Vagina (tissue), 2 donors: ENCODE measurements at places on chromosomes 13 and 19.
A peak's percentile ranks its signal among the peaks of the same experiment; 100 is the strongest.

DNA sequence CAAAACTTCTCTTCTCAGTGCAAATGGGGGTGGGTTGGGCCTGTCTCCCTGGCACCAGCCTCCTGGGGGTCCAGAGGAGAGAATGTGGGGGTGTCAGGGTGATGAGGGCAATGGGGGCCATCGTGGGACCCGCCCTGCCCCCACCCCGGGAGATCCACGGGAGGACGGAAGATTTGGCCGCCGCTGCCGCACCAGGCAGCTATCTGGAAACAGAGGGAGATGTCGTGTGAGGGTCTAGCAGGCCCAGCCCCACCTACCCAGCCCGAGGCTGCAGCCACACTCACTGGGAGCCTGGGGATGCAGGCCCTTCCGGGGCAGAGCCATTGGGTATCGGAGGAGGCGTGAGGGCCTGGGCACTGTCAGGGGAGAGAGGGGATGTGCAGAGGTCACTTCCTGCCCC lies 1.8 kb upstream of the TMEM86B start:
- no peak for DNase-seq

- no peak for DNase-seq
Measured at GRCh38 chr19:722553-723101, 13.9 kb downstream of the PALM start.

- no peak for DNase-seq
Measured at GRCh38 chr19:51036519-51036918, 1.7 kb upstream of the KLK12 start.

GRCh38 chr19:10858204-10858828 lies 10.1 kb downstream of the C19orf38 start:
- no peak for DNase-seq

- peak; percentile 18 for DNase-seq
Measured at GRCh38 chr19:28606269-28607032, 606.5 kb downstream of the UQCRFS1 start.

DNA sequence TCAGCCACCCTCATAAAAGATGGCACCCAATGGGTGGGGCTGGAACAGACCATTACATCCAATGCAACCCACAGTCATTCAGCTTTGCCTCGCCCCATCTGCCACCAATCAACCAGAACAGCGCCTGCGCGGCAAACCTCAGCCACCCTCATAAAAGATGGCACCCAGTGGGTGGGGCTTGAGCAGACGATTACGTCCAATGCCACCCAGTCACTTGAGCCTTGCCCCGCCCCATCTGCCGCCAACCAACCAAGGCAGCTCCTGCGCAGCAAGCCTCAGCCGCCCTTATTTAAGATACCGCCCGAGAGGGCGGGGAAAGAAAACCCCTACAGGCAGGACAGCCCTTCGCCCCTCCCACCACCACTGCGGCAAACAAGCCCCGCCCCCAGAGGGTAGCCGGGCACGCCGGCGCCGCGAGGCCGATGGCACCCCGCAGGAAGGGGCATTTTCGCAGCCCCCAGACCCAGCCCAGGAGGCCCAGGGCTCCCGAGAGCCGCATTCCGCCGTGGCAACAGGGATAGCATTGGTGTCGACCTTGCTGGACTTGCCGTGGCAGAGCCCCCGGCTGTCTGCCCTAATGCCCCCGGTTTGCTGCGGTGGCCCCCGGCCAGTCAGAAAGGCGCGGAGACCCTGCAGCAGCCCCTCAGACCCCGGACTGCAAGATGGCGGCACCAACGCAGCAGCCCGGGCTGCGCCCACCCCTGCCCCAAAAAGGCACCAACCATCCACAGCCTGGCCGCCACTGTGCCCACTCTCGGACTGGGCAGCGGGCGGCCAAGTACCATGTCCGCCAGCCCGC lies 675 bp downstream of the PEG3 start:
- DNase-seq: no peak

GRCh38 chr19:42143341-42144234 lies 11.3 kb upstream of the POU2F2 start:
- DNase-seq: no peak

DNA sequence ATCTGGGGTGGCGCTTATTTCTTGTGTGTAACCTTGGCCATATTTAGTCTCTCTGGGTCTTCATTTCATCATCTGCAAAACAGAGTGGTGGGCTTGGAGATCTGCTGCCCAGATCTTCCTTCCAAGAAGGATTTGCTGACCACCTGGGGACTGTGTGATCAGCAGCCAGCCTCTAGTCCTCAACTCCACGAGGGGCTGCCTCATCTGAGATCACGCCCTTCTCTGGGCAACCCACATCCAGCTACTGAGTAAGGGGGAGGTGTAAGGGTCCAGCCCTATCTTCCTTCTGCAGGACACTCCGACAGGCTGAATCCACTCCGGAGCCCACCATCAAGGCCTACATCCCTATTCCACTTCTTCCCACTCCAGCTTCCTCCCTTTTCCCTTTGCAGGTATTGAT lies 57.9 kb downstream of the CHST8 start:
- DNase-seq: no peak

GRCh38 chr13:42984691-42985090 lies 7.3 kb downstream of the EPSTI1 start:
- DNase-seq: no peak

DNA sequence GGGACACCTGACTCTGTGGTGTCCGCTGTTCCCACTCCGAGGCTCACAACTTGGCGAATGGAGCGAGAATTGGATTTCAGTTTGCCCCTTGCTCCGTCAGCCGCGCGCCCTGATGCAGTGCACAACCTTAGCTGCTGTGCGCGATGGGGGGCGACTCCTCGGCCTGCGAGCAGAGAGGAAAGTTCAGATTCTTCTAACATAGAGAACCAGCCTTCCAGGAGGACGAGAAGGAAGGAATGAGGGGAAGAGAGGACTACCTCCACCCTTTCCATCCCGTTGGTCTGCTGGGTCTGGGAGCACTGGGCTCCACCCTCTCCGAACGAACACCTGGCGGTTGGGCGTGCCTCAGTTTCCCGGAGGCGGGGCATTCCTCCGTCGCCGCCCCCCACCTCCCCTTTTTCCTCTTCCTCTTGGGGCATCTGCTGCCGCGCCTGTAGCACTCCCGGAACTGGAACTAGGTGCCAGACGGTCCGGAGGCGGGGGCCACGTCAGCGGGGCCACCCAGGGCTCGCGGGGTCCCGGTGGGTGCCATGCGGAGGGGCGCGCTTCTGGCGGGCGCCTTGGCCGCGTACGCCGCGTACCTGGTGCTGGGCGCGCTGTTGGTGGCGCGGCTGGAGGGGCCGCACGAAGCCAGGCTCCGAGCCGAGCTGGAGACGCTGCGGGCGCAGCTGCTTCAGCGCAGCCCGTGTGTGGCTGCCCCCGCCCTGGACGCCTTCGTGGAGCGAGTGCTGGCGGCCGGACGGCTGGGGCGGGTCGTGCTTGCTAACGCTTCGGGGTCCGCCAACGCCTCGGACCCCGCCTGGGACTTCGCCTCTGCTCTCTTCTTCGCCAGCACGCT lies at the start of gene KCNK6:
Gene KCNK6, plus strand, starts transcription at position 425 of the 838 bp plus-strand sequence. Its CDS starts 106 bp downstream, at position 531.
- no peak for DNase-seq

GRCh38 chr19:50046649-50047503 lies 21.1 kb downstream of the ZNF473 start:
- DNase-seq: no peak

DNA sequence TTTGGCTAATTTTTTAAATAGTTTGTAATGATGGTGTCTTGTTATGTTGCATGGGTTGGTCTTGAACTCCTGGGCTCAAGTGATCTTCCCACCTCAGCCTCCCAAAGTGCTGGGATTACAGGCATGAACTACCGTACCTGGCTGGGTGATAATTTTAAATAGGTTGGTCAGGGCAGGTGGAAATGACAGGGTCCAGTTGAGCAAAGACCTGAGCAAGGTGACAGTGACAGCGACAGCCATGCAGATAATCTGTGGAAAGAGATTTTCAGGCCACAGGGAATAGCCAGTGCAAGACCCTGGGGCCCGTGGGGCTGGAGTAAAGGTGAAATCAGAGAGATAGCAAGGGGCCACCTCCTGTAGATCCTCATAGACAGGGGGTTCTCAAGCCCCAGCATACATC lies 3.5 kb downstream of the SPACA6 start:
- no peak for DNase-seq

DNA sequence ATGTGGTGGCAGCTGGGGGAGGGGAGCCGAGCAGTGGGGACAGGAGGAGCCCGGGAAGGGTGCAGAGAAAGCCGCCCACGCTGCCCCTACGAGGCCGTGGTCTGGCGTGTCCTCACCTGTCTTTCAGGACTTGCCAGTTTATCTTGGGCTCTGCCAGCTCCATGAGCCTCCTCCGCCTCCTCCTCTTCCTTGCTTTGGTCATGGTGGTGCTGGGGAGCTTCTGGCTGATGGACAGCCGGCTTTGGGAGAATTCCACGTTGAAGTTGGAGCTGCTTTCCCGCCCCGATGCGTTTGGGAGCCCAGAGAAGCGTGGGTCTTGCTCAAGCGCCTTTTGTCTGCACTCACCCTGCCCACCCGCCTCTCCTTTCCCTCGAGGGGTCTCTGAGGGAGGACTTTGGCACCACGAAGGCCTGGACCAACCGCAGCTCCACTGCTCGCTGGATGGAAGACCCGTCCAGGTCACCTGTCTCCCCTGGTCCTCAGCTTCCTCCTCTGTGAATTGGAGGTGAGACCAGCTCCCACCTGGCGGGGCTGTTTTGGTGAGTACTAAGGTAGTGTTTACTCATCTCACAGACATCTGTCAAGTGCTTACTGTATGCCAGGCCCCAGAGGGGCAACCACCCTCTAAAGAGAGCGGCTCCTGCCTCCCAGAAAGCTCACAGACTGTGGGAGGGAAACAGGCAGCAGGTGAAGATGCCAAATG lies 29.7 kb upstream of the MIER2 start:
- DNase-seq: no peak

GRCh38 chr13:99577934-99578917 lies 77.0 kb downstream of the TM9SF2 start:
- DNase-seq: peak; percentile 75

DNA sequence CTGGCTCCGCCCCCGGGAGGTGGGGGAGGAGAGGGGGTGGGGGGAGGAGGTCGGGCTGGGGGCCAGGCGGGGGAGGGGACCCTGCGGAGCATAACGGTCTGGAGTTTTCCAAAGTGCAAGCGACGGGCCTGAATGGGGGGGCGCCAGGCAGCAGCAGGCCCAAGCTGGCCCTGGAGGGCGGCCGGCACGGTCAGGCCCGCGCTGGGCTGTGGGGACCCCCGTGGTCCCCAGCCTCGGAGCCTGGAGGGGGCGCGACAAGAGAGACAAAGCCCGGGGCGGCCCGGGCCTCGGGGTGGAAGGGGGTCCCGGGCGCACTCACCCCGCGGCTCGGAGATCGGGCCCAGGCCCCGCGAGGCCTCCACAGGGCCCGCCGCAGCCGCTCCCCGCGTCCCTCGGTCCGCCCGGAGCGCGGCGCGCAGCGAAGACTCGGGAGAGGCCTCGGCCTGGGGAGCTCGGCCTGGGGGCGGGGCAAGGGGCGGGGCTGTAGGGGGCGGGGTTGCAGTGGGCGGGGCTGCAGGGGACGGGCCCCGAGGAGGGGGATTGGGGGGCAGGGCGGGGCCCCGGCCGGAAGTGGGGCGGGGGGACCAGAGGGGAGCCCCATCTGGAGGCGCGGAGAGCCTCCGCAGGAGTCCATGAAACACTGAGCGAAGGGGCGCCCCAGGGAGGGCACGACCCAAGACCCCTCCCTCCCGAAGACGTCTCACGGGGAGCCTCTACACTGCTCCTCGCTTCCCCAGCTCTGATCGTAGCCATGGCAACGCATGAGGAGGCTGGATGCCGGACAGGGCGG lies 47.6 kb downstream of the PTPRS start:
- DNase-seq: no peak

DNA sequence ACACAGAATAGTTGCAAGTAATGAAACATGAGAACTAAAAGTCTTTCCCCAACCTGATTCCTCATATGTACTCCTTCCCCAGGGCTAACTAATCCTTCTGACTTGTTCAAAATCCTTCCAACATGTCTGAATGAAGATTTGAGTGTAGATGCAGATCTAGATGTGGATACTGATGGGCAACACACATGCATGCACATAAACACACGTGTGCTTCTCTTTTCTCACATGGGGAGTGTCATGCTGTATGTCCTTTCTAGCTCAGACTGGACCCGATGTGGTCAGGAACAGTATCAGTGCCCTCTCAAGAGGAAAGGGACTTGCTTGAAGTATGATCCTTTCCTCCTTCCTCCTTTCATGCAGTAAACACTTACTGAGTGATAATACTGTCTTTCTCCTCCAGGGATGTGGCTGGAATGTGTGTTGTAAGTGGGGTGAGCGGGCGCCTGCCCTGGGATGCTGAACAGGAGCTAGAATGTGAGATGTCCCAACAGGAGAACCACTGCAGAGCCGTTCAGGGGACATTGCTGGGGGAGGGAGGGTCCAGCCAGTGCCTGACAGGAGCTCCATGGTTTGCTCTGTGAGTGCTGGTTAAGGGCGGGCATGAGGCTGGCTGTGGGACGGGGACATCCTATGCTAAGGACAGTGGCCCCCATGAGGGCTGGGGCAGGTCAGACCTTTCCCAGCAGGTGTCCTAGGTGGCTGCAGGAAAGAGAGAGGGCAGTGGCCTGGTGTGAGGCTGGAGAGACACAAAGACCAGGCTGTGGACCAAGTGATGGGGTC lies 146.9 kb downstream of the TEX29 start:
- peak; percentile 79 for DNase-seq

DNA sequence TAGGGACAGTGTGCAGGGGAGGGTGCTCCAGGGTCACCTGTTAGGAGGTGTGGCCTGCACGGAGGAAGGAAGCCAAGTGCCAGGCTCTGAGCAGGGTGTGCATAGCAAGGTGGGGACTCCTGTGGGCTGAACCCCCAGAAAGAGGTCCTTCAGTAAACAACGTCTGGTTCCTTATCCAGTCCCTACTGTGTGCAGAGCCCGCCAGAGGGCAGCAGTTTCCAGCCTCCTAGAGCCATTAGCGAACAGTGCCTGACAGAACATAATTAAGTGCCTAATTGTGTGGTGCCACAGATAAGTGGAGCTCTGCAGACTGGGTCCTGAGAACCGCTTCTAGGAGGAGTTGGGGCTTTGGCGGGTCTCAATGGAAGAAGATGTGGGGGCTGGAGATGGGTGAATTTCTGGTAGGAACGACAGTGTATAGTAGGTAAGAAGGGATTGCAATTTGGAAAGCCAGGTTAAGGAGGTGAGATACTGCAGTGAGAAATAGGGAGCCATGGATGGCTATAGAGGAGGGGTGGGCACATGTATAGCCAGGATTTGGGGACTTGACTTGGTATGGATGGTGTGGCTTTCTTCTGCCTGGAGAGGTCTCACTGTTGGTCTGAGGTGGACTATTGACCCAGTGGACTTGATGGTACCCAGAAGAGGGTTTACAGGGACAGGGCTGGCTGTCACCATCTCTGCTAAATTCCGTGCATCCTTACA lies 323.1 kb downstream of the ZNF536 start:
- no peak for DNase-seq

GRCh38 chr19:51815043-51815442 lies 20.1 kb downstream of the FPR3 start:
- DNase-seq: no peak
